ENCODE measurements at places on chromosomes 5 and 9.

GRCh38 chr5:115377468-115378217 lies 81.2 kb upstream of the CCDC112 start:
- no peak for DNase-seq

DNA sequence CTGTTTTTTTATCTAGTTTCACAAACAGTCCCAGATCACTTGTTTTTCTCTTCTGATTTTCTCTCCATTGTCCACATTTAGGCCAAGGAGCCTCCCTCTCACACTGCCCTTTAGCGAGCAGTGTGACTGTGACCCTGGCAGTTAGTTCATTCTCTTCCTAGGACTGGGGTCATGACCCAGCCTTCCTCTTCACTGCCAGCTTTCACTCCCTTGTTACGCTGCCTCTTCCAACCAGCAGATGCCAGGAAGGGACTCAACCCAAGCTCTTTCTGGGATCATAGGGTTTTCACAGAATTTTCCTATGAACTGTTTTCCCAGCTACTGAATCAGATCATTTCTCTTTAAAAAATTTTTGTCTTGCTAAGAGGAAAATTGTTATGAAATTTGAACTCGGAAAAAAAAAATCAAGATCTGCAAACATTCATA lies 70.9 kb downstream of the LMNB1 start:
- no peak for DNase-seq

- peak; percentile 66 for DNase-seq
These were observed 11.3 kb downstream of the SMARCA2 start for GRCh38 chr9:2026220-2026997.

GRCh38 chr5:135846311-135846710 lies 11.8 kb downstream of the SLC25A48 start:
- no peak for DNase-seq

DNA sequence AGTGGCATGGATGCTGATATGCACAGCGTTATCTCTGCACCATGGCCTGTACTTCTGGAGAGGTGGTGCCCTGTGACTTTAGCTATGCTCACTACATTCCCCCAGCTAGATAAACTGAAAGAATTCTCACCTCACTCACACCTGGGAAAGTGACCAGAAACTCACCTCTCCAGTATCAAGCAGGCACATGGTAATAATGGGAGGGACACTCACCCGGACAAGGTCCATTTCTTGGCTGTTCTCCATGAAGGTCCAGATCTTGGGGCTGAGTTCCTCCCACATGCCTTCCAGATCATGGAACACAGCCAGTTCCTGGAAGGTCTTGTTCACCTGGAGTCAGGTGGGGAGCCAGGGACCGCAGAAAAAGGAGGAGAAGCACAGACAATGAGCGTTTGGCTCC lies 72.8 kb downstream of the NIPSNAP3B start:
- DNase-seq, result no peak

DNA sequence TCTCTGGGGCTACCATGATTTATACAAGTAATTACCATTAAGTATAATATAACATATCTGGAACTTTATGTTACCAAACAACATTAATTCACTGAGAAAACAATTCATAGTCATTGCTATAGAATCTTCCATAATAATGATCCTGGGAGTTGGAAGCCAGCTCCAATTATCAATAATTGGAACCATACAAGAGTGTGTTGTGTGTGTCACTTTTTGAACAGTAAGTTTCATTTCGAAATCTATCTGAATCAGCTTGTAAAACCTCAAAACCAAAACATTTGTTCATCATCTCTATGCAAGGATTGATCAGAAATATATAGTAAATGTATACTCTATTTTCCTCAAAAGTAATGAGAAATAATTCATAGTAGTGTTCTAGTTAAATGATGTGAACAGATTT lies 348.1 kb downstream of the ARL15 start:
- DNase-seq, result no peak

GRCh38 chr5:43985411-43985810 lies 382.4 kb downstream of the NNT start:
- DNase-seq, result no peak

DNA sequence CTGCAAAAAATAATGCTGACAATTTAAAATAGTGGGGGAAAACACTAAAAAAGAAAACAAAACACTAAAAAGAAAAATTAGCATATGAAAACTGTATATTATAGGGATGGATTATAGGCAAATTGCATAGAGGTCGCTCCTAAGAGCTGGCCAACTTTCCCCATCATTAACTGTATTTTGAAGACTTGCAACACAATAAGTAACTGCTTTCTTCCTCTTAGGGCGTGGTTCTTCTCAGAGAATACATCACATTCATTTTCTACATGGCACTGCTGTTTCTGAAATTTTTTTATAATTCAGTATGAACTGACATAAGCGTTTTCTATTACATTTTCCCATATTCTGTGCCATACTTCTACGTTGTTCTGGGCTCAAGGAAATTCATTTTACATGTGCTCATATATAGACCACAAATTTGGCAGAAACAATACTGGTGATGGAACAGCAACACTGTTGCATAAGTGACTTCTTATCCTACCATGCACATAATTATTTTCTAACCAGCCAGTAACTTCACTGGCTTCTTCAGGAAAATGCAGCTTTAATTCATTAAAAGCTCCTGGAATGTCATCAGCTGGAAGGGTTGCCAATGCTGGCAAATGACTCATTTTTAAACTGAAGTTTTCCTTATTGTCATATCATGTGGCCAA lies 171.2 kb upstream of the DMAC1 start:
- DNase-seq, result no peak

- no peak for DNase-seq
These were observed 17.9 kb downstream of the ZNF462 start for GRCh38 chr9:106880863-106881262.

DNA sequence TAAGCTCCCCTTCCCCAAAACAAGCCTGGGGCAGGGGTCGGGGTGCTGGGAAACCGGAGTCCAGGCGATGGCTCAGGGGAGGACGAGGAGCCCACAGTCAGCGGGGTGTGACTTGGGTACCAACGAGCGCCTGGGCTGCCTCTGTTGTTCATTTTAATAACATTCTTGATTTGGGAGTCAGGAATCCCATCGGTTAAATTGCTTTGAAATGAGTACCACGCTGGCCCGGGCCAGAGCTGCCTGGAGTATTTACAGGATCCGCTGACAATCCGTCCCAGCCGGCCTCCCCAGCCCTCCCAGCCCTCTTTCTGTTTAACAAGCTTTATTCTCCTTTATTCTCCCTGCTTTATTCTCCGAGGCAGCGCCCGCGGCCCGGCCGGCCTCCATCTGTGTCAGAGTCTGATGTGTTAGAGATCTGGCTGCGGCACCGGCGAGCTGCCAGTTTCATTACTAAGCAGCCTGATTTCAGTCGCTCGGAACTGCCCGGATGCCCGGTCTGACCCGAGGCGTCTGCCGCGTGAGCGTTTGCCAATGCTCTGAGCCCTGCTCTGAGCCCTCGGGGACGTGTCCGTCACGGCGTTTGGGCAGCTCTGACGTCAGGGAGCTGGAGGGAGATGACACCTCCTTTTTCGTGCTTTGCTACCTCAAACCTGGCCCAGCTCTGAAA lies 16.5 kb upstream of the QRFP start:
- no peak for DNase-seq

DNA sequence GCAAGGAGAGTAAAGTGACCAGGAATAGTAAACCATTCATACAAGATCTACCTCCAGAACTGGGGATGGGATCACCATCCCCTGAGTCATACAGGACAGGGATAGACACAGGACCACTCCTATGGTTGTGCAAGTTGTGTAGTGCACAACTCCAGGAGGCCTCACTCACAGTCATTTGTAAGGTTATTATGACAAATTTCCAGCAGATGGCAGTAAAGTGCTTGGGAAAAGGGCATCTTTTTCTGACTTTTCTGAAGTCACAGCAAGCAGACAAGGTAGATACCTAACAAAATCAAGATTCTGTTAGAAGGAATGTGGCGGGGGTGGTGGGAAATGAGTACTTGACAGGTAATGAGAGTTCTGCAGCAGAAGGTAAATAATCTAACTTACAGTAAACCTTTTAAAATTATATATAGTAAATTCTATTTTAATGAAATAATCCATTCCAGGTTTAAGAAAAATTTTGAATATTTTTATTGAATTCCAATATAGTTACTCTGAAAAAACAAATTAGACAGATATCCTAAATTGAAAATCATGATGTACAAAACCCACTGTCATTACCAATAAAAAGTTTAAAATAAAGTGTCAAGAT lies 16.7 kb upstream of the KIF27 start:
- peak; percentile 80 for DNase-seq

GRCh38 chr9:35556776-35557175 lies 48.3 kb upstream of the TESK1 start:
- DNase-seq, result no peak

DNA sequence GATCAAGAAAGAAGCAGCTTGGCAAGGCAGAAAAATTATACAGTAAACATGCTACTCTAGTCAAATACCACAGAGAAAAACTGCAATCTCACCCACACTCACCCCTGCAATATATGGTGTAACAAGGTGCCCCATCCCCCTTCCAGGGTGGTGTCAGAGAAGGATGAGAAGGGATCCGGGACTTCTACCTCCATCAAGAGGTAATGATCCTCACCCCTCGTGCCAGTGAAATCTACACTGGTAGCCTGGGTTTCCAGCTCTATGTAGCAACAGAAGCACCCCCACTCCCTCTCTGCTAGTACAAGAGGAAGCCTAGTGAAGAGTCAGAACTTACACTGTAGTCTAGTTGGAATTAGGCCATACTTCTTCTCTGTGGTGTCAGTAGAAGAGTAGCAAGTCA lies 18.9 kb downstream of the SLCO4C1 start:
- no peak for DNase-seq

- DNase-seq, result peak; percentile 16
These were observed 123.9 kb upstream of the ABCA1 start for GRCh38 chr9:105051897-105052296.

GRCh38 chr5:9742848-9743247 lies 112.7 kb upstream of the TAS2R1 start:
- no peak for DNase-seq

DNA sequence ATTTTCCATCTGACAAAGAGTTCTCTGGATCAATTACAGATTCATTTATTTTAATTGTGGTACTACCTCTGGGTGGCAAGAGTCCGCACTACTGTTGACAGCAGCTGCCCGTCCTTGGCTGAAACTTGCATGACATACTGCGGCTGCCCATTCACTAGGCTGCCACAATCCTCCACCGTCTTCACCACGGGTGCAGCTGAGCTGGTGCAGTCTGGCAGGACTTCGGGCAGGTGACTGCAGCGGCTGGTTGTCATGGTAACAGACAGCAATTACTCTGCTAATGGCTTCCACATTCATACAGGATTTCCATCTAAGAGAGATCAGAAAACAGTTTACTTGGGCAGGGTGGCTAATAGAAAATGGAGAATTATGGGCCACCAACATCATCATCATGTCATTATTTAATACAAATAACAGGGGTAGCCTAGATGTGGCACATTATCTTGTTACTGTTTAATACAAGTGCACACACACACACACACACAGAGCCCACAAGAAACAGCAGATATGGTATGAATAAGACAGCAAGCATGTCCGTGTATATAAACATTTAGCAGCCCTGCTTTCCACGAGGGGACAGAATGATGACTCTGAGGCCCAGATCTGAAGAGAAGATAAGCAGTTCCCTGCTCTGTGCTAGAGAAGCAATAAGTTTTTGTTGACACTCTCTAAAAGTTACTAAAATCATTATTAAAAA lies 112.3 kb downstream of the MARCHF3 start:
- DNase-seq, result no peak

DNA sequence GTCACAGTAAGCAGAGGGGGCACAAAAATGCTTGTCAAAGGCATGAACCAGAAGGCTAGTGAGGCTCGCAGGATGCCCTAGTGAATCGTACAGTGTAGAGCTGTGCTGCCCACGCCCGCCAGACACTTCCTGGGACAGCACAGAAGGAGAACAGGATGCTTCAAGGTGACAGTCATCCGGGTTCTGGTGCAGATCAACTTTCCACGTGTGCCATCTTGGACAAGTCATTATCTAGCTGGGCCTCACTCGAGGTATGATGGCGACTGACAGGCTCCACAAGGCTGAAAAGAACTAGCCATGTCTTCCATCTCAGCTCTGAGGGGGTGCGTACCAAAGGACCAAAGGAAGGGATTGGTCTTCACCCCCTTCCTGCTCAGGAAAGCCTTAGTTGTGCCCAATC lies 14.0 kb downstream of the SPRY4 start:
- DNase-seq, result no peak

DNA sequence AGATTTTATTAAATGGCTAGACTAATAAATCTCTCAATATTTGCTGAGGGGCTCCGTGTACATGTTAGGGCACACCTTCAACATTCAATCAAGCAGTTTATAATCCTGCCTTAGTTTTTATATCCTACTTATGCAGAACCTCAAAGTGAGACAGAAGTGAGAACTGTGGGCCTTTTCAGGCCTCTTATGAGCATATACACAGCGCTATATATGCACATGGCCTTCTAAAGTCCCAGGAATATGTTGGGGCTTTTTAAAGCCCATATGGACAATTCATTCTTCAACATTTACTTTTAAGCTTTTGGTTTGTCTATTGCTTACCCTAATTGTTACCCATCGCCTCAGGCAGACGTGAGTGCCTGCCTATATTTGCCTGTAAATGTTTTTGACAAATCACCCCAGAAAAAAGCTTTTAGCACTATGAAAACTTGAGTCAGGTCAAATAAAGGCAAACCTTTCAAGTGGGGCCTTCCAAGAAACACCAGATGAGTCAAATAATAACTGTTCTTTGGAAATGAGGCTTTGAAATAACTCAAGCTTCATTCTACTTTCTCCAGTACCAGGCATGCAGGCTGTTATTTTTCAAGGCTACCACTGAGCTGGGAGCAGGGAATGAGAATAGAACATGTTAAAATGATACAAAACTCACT lies 58.2 kb downstream of the ESM1 start:
- no peak for DNase-seq

DNA sequence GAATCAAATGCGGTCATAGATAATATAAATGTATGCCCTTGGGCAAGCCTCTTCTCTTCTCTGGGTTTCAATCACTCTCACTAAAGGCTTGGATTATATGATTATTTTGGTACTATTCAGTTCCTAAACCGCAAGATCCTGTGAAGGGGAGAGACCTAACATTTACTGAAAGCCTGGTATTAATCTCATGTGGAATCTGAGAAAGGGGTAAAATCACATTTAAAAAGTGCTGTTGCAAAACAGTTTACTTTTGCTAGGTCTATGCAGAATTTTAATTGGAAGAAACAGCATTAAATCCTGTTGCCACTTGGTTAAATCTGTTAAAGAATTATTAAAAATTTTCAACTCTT lies 50.7 kb downstream of the SLC44A1 start:
- no peak for DNase-seq

Data from CD4-positive, alpha-beta T cell treated with Interleukin-4 for 4 hours (primary cell).